ENCODE measurements at places on chromosomes 16 and 17.

DNA sequence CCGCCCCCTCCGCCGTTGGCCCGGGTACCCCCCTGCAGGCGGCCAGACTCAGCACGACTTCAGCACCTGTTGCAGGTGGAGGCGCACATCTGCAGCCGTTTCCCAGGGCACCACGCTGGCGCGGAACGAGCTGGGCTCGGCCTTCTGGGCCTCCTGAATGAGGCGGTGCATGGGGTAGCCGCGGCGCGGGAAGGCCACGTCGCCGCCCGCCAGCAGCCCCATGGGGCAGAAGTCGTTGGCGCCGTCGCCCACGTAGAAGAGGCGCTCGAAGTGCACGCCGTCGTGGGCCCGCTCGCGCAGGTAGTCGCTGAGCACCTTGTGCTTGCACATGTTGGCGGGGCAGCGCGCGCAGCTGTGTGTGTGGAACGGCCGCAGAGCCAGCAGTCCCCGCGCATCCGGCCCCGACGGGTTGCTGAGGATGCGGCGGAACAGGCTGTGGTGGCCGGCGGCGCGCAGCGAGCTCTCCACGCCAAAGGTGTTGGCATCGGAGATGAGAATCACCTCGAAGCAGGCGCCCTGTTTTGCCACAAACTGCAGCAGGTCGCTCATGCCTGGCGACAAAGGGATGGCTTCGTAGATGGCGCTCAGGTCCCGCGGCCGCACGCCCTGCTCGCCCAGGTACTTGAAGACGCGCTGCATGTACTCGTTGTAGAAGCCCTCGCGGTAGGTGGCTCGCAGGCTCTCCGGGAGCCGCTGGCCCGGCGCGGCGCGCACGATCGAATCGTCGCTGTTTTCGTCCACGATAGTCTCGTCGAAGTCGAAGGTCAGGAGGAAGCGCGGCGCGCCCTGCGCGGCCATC, 6.2 kb downstream of the PHOSPHO1 start:
- DNase-seq: no peak

- no peak for DNase-seq
These were observed 81.6 kb upstream of the LGALS9 start for GRCh38 chr17:27549251-27549893.

DNA sequence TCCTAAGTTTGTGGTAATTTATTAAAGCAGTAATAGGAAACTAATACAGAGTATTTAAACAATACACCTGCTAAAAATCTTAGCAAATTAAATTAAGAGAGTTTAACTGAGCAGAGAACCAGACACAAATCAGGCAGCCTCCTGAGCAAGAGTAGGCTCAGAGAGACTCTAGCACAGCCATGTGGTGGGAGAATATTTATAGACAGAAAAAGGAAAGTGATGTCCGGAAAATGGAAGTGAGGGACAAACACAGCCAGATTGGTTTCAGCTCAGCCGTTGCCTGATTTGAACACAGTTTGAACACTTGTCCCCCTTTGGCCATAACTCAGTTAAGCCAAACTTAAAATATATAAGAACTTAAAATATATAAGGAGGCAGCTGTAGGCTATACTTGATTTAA, 192.6 kb upstream of the PSMD7 start:
- no peak for DNase-seq

GRCh38 chr17:19533036-19533717, 477 bp upstream of the SLC47A1 start:
- no peak for DNase-seq

DNA sequence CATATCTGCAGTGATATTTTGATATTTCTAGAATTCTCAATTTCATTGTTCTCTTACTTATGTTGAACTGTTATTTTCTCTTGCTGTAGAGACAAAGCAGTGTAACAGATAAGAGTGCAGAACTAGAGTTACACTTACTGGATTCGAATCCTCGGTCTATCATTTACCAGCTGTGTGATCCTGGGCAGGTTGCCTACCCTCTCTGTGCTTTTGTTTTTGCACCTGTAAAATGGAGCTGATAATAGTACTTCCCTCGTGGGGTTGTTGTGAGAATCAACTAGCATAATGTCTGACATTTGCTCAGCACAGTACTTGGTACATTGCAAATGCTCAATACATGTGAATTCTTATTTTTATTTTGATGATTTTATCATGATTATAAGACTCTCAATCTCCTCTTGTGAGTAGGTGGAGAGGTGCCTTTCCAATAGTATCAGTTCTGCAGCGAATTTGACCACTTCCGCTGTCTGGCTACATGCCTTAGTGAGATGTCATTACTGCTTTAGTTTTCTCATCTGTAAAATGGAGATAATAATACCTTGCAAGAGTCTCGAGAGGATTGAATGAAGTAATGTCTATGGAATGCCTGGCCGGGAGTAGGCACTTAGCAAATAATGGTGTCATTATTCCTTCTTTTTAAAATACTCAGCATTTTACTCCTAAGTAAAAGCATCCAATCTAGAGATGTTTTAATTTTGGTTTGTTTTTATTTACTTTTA, 312.2 kb upstream of the MAF start:
- DNase-seq: no peak

DNA sequence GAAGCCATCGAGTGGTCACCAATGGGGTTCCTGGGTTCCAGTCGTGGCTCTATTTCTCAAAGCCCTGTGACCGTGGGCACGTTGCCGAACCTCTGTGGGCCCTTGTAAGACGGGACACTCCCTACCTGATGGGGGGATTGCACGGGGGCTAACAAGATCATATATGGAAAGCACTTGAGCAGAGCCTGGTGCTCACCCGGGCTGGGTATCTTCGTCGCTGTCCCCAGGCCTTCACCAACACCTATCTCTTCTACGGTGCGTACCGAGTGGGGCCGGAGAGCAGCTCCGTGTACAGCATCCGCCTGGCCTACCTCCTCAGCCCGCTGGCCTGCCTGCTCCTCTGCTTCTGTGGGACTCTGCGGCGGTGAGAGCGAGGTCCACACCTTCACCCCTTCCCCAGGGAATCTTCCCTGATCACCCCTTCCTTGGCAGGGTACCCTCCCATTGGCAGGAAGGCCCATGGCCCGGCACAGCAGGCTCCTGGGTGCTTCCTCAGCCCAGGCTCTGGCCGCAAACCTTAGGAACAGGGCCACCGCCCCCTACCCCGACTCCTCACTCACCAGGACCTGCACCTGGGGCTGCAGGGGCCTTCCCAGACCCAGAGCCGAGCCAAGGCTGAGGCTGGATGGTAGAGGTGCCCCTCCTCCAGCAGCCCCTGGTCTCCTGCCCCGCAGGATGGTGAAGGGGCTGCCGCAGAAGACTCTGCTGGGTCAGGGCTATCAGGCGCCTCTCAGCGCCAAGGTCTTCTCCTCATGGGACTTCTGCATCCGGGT, 2.8 kb downstream of the TMC8 start:
- DNase-seq: no peak

GRCh38 chr17:47959825-47960655, 2.4 kb upstream of the PRR15L start:
- DNase-seq: no peak

DNA sequence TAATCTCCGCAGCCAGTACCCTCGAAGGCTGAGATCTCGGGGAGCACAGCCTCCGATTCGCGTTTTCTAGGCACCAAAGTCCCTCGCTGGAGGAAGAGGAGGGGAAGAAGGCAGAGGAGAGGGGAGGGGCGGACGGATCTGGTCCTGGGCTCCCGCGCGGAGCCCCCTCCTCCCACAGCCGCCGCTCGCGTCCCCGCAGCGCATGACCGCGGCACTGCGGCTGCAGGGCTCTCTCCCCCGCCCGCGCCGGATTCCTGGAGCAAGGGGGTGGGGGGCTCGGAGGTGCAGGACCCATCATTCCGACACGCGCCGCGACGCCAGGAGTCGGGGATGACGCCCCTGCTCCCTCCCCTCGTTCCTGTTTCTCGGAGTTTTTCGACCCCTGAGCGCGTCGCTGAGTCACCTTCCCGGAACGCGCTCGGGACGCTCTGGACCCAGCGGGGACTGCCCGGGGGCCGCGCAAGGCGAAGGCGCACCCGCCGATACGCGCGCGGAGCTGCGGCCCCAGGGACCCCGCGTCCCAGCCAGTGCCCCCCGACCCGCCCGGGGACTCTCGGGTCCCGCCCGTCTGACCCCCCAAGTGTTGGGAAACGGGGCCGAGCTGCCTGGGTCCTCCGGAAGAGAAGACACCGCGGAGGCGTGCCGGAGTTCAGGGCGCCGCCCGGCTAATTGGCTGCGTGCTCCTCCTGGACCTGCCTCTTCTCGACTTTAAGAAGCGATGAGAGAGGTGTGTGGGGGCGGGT, 1.4 kb upstream of the SPHK1 start:
- no peak for DNase-seq

DNA sequence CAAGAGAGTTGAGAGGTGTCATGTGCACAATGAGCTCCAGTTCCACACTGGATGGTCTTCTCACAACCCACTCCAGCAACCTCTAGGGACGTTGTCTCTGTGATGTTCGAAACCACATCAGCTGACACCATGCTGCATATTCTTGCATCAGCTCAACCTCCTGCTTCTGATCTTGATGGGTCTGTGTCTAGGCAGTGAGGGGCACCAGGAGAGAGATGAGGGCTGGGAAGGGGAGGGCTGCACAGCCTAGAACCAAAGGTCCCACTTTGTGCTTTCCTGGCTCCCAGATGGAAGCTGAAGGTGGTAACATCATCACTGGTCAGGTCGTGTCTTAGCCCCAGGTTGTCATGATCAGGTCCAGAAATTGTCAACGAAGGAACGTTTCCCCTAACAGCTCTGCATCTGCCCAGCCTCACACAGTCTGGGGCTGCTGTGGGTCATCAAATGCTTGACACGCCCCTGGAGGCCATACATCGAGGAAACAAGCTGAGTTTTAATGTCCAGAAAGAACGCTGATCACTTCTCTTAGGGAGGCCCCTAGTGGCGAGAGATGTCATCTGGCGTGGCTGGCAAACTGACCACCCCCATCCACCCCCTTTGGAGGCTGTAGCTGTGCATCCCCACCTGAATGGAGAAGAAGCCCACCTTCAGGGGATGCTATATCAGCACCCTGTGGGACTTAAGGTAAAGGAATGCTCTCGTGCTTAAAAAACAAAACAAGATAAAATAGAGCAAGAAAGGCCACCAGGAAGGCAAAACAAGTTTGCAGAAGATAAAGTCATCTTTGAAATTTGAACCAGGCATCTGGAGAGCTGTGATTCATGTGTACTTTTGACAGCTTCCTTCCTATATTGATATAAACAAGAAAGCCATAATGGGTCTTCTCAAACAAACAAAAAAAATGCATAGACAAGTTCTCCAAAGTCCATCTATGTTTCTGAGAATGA, 58.3 kb downstream of the WIPI1 start:
- DNase-seq: no peak

- no peak for DNase-seq
These were observed 472.4 kb downstream of the PMP22 start for GRCh38 chr17:14792746-14793145.

GRCh38 chr16:8816967-8817655, 19.5 kb downstream of the PMM2 start:
- DNase-seq: no peak

GRCh38 chr16:84753412-84754326, 53.9 kb downstream of the USP10 start:
- no peak for DNase-seq

GRCh38 chr17:65441053-65441605, 120.3 kb downstream of the AXIN2 start:
- DNase-seq: no peak
